NAMALWA (cell line): ENCODE measurements at places on chromosomes 7 and 10.

DNA sequence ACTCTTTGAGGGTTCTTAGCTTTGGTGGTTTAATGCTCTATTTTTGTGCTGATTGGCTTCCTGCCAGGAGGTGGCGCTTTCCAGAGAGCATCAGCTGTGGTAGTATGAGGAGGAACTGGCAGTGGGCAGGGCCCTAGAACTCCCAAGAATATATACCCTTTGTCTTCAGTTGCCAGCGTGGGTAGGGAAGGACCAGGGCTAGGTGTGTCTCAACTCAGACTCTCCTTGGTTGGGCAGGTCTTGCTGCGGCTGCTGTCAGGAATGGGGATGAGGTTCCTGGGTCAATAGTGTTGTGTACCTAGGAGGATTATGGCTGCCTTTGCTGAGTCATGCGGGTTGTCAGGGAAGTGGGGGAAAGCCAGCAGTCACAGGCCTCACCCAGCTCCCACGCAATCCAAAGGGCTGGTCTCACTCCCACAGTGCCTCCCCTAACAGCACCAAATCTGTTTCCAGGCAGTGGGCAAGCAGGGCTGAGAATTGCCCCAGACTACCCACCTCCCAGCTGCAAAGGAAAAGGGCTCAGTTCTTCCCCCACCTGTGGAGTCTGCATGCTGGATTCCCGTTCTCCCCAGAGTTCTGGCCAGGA, 191.5 kb downstream of the PHTF2 start:
- peak; percentile 67 for DNase-seq

DNA sequence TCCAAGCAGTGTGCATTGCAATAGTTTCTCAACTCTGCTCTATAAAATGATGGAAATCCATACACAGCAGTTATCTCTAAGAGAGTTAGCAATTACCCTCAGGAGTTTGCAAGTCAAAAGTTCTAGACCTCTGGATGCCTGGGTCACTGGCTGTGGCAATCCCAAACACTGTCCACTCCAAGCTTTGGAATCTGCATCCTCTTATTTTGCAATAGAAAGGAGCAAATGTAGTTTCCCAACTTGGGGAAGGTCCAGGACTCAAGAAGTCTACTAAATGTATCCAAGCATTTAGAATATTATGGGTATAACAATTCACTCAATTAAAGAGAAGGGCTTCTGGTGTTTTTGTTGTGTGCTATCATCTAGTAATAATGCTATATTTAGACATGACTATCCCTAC, 131.3 kb upstream of the NRP1 start:
- no peak for DNase-seq

- no peak for DNase-seq
These were observed 32.5 kb downstream of the PDE1C start for GRCh38 chr7:32037650-32038198.

- DNase-seq, result no peak
These were observed 351.2 kb downstream of the LRMDA start for GRCh38 chr10:75782463-75783248.

- no peak for DNase-seq
These were observed 31.4 kb upstream of the HABP2 start for GRCh38 chr10:113521475-113521795.

GRCh38 chr10:10676972-10677371, 340.7 kb upstream of the CELF2 start:
- DNase-seq, result no peak

- no peak for DNase-seq
These were observed 42.2 kb upstream of the LAMB1 start for GRCh38 chr7:108045154-108045553.

DNA sequence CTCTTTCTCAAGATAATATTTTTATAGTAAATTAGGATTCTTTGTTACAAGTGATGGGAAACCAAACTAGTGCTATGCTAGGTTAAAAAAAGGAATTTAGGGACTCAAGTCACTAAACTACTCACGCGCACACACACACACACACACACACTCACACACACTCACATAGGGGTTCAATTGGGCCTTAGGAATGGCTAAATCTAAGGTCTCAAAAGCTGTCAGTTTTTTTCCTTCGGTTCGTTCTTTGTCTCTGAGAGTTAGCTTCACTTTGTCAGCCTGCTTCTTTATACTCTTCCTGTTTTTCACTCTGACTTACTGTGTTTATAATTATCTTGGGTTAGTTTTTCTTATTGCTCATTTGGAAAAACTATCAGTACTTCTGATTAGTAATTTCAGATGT, 138.9 kb downstream of the ADK start:
- DNase-seq, result no peak

- peak; percentile 47 for DNase-seq
These were observed 91.3 kb downstream of the PARD3 start for GRCh38 chr10:34723750-34724149.

DNA sequence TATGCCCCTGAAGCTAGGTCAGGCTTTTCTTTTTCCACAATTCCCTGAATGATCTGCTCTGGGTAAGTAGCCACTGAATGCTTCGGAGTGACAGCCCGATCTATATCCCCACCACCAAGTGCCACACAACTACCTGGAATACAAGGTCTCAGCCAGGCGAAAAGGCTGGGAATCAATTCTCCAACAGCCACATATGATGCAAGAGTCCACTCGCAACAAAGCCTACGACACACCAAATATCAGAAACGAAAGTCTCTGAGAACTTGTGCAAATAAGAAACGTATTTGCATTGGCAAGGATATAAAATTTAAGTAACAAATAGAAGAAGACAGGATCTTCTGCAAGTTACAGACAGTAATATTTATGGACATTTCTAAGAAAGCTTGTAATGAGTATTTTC, 5.7 kb downstream of the HIPK2 start:
- DNase-seq, result no peak

DNA sequence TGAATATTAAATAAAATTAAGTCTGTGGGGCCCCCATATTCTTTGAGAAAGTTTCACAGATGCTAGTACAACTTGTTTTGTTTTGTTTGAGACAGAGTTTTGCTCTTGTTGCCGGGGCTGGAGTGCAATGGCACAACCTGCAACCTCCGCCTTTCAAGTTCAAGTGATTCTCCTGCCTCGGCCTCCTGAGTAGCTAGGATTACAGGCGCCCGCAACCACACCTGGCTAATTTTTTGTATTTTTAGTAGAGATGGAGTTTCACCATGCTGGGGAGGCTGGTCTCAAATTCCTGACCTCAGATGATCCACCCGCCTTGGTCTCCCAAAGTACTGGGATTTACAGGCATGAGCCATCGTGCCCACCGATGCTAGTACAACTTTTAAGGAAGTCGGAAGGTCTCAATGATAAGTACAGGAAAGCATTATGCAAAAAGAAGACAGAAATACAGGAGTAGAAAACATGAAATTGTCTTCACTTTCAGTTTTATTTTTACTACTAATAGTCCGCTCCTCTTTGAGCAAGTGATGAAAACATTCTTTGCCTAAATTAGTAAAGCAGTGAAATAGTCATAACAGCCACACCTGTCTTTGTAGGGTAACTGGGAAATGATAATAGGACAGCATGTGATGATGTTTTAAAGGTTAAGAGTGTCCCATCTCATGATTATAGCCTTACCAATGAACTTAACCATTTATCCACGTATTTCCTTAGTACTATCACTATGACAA, 147.5 kb downstream of the SEMA3D start:
- peak; percentile 28 for DNase-seq

DNA sequence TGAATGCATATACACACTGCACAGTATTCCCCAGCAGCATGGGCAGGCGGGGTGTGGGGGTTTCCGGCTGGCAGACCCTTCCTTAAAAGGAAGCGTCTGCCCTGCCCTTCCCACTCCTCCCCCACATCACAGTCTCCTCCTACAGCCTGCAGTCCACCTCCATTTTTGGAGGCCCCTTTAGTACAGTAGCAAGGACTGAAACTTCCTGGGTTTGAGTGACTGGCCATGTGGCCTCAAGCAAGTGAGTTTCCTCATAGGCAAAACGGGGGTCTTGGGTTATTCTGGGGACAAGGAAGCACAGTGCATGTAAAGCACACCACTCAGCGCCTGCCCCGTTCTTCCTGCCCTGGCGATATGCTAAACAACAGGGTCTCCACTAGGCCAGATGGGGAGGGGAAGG, 62.1 kb upstream of the COL13A1 start:
- DNase-seq, result no peak

DNA sequence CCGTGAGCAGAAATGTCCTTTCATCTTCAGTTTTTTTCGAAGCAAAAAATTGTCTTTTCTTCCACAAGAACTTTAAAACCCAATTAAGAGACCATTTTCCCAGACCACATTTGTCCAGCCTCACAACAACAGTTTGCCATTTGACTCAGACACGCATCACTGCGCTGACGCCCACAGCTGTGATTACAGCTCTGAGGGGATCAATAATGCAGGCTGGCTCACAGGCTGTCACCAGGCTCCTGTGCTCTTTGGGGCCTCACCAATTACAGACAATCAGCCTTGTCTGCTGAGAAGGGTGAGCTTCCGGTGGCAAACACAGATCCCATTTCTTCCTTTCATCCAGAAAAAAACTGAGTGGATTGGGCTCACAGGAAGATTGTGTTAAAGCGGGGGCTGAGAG, 33.3 kb downstream of the DDC start:
- DNase-seq, result no peak

GRCh38 chr10:43902842-43903241, 254.2 kb upstream of the ZNF32 start:
- no peak for DNase-seq

- no peak for DNase-seq
These were observed 25.7 kb upstream of the SEC61A2 start for GRCh38 chr10:12103802-12104201.

DNA sequence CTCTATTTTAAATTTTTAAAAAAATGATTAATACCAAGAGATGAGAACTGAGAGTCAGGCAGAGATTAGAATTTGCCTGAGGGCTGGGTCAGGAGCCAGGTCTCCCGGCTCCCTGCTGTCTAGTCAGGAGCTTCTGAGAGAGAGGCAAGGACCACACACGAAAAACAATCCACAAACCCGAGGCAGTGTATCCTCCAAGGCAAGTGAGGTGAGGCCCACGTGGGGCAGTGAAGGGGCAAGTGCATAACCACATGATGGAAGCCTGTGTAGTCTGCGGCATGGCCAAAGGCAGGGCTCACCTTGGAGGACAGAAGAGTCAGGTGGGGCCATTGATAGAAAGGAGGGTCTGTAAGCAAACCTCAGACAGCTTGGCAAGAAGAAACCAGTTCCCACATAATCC, 541.2 kb upstream of the FOXK1 start:
- no peak for DNase-seq

GRCh38 chr10:86333826-86334487, 32.6 kb downstream of the GRID1 start:
- DNase-seq, result no peak

DNA sequence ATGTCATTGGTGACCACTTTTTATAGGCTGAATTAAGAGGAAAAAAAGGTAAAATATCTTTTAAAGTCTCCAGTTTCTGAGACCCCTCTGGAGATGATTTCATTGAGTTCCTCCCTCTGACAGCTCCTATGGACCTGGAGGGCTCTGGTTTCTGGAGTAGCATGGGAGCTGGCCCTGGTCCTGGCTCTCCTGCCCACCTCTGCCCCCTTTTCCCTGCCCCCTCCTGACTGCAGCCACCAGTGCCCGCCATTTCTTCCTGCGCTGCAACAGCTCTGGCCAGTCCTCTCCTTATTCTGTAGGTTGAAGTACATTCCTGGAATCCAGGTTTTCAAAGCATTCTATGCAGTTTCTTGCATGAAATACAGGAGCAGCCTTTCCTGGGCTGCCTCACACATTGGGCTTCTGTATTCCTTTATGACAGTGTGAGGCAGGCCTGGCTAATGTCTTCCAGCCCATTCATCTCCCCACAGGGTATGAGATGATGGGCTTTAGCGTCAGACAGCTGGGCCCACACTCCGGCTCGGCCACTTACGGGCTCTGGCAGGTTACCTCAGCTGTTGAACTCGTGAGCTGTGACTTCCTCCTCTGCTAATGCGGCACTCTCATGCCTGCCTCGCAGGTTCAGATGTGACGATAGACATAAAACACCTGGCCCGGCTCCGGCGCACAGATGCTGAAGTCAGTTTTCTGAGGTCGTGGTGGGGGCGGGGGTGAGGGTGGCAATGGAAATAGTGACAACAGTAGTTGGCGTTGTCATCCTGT, 101.7 kb downstream of the MGMT start:
- no peak for DNase-seq

- DNase-seq, result no peak
These were observed 31.6 kb downstream of the IL15RA start for GRCh38 chr10:5945561-5946418.

- DNase-seq, result no peak
These were observed 15.1 kb upstream of the WNT8B start for GRCh38 chr10:100447663-100448062.

DNA sequence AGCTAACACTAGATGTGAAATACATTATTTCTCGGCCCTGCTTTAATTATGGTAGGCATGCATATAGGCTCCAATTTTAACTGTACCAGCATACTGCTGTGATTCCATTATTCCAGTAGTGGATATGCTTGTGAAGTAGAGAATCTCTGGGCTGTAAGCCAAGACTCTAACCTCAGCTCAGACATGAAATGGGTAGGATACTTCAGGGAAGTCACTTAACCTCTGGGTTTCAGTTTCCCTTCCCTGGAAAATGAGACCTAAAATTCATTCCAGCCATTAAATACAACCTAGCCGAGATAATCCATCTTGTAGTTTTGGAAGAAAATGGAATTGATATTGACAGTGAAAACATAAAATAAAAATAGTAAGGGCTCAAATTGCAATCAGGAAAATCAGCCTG, 59.6 kb upstream of the TRIL start:
- no peak for DNase-seq

GRCh38 chr10:62093863-62094291, 174.8 kb downstream of the RTKN2 start:
- no peak for DNase-seq

DNA sequence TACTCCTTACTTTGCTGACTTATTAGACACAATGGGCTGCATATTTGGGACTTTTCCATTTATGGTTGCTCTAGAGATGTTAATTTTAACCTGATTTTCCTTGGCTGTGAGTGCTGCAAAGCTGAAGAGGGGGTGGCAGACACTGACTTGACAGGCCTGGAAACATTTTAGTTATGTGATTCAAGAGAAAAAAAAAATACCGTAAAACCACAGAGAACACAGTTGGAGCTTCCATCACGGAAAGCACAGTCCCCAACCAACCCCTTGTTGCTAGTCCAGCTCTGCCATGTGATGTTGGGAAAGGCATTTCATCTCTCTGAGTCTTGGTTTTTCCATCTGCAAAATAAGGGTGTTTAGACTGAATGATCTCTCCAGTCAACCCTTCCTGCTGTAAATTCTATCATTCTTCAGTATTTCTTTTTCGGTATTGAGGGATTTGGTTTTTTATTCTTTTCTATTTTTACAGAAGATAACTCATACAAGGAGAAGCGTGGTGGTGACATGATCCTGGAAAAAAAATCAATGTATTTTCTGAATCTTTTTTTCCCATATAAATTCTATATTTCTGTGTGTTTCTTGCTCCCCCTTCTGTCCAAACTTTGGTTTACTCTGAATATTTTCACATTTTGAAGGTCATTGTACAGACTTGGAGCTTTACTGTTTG, 246.1 kb downstream of the REEP3 start:
- peak; percentile 48 for DNase-seq
